ENCODE measurements at places on chromosomes 4 and X. TPM values are rescaled to one million over a fixed set of nuclear protein-coding genes. Genes with fewer than 3 reads are reported as not detected.

The VCX3B gene
- total RNA-seq: not detected

The F8A3 gene
- 5.6 TPM for total RNA-seq

The RHOXF2B gene
- not detected for total RNA-seq

The ASB12 gene
- total RNA-seq: not detected

The IL13RA1 gene
- 177 TPM for total RNA-seq

The SUPT20HL2 gene
- total RNA-seq: not detected

The PAPSS1 gene
- 43.3 TPM for total RNA-seq

The LDB2 gene
- total RNA-seq: 59.7 TPM

The CTAG1A gene
- not detected for total RNA-seq

All from subcutaneous adipose tissue (tissue), 4 donors.